Activated CD8-positive, alpha-beta memory T cell treated with anti-CD3 and anti-CD28 coated beads for 1 hour (primary cell): ENCODE measurements at places on chromosomes 13 and 19.
A peak's percentile ranks its signal among the peaks of the same experiment; 100 is the strongest.

- DNase-seq, result no peak
Measured at GRCh38 chr19:47378246-47378645, 29.1 kb downstream of the DHX34 start.

- no peak for DNase-seq
Measured at GRCh38 chr19:1715540-1715939, 37.8 kb upstream of the ONECUT3 start.

GRCh38 chr13:21218351-21219035 is 42.0 kb downstream of the MRPL57 start:
- DNase-seq, result no peak

DNA sequence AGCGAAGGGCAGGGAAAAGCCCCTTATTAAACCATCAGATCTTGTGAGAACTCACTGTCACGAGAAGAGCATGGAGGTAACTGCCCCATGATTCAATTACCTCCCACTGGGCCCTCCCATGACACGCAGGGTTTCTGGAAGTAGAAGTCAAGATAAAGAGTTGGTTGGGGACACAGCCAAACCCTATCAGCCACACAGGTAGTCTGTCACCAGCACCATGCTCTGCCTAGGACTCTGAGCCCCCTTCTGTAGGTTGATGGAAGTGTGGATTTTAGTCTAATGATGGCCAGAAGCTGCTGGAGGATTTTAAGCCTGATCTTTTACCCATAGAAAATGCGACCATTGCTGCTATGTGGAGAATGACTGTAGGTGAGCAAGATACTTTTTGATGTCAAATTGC is 60.8 kb downstream of the ARHGEF7 start:
- DNase-seq, result no peak

- no peak for DNase-seq
Measured at GRCh38 chr13:30844548-30845296, 61.3 kb upstream of the MEDAG start.

DNA sequence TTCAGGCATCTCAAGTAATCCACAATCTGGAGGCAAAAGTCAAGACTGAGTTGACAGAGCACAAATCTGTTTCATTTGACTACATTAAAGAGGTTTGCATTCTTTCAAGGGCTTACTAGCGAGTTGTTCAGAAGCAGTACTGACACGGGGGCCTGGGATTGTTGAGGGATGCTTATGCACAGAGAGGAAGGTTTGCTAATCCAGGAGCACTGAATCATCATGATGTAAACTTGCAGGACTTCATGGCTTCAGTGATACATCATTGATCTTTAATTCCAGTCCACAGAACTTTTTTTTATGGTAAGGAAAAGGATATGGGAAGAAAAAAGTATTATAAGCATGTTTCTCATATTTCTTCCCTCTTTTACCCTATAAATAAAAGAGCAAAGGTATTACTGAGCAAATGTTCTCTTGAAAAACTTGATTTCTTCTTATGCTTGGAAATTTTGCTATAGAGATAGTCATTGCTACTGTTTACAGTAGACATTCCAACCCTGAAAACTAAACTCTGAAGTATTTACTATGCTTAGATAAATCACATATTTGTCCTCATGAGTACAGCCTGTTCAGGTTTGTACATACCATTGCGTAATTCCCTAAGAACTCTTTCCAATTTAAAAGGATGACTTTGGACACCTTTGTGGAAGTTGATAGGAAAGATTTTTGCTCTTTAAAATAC is 65.8 kb upstream of the KPNA3 start:
- no peak for DNase-seq

DNA sequence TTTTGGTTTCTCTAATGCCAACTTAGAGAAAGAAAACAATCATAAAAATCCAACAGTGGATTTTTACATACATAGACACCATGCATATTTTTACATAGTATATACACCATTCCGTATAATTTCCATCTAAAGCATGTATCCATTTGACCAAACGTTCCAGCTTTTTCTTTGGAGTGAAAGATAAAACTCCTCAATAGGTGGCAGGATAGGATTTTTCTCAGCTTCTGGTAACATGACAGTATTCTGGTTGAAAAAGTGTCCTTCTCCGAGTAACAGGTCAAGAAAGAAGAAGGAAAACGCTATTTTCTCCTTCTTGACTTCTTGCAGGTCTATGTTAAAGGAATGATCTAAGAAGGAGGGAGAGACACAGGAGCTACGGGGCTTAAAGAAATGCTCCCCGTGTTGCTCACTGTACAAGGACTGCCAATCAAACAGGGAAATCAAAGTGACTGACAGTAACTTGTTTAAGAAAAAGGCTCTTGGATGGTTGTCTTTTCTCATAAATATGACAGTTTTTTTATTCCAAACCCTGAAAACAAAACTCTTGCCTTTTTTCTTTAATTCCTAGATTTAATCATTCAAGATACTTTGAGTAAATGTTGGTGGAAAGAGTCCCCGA is 11.5 kb downstream of the FLT1 start:
- DNase-seq, result no peak

- DNase-seq, result no peak
Measured at GRCh38 chr13:43223216-43223615, 199.8 kb downstream of the DNAJC15 start.

DNA sequence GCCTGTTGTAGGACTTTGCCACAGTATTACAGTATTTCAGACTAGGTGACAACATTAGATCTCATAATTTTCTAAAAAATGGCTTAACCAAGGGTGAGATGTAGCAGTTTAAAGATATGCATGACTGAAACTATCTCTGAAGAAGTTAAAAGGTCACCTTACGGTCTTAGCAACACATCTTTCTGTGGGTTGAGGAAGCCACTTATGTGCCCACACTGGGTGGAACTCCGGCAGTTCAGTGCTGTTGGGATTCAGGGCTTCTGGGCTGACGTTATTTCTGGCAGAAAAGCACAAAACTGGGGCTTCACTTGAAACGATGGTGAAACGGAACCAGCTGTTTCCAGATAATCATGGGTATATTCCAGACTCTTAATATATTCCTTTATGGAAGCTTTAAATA is 697.3 kb downstream of the PCDH9 start:
- DNase-seq, result no peak

DNA sequence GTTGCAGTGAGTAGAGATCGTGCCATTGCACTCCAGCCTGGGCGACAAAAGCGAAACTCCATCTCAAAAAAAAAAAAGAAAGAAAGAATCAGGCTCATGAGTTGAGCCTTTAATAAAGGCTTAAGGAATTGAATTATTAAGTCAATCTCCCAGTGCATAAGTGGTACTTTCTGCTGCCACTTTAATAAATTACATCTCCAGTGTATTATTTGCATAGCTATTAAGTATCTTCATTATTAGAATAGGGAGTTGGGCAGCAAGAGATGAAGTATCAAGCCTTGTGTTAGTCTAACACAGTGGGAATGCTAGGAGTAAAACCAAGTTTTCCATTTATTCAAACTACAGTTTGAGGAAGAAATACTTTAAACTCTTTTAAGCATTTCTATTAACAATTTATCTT is 15.6 kb upstream of the FAM124A start:
- no peak for DNase-seq

DNA sequence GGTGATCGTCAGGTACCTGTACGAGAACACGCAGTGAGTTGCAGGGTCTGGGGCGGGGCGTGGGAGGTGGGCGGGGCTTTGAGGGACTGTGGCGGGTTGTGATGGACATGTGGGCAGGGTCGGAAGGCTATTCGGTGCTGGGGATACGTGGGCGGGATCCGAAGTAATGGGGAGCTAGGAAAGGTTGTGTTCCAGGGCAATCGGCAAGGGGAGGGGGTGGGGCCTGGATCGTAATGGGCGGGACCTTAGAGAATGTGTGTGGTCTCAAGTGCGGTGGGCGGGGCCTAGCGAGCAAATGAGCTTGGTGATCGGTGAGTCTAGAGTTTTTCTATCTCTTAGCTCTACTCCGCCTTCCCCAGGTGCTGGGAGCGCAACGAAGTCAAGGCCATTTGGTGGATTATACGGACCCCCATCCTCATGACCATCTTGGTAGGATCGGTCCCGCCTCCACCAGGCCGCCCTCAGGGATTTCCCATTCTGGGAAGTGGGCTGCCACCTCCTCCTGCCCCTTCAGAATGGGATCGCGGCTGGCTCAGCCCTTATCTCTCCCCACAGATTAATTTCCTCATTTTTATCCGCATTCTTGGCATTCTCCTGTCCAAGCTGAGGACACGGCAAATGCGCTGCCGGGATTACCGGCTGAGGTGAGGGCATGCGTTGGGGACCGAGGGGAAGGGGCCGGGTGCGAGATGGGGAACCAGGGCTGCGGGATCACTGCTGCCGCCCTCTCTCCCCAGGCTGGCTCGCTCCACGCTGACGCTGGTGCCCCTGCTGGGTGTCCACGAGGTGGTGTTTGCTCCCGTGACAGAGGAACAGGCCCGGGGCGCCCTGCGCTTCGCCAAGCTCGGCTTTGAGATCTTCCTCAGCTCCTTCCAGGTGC is 9.6 kb downstream of the GIPR start:
- peak; percentile 66 for DNase-seq

DNA sequence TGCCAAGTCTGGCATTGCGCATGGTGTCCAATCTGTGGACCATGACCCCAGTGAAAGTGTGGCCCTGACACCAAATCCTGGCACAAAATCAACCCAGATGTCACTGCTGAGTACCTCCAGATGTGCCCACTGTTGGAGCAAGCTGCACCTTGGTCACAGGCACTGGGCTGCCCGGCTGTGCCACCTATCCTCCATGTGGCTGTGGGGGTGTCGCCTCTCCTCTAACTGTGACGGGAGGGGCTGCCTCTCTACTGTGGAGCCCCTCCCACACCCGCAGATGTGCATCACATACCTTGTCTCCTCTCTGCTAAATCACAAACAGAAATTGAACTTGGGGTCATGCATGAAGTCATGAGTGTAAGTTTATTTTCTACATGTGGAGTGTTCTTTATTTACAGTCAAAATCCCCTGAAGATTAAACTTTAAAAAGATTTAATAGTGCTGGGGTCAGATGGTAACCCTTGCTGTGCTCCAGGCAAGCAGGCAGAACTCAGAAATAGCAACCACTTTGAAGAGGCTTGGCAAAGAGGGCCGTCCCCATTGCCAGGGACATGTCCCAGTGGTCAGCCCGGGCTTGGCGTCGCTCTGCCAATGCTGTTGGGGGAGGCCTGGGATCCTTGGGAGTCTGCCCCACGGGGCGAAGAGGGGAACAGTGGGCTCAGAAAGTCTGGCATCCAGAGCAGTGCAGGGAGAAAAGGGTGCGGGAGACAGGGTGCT is 46.4 kb upstream of the ZNF536 start:
- DNase-seq, result no peak

GRCh38 chr19:13302526-13303270 is 152.5 kb downstream of the IER2 start:
- no peak for DNase-seq

DNA sequence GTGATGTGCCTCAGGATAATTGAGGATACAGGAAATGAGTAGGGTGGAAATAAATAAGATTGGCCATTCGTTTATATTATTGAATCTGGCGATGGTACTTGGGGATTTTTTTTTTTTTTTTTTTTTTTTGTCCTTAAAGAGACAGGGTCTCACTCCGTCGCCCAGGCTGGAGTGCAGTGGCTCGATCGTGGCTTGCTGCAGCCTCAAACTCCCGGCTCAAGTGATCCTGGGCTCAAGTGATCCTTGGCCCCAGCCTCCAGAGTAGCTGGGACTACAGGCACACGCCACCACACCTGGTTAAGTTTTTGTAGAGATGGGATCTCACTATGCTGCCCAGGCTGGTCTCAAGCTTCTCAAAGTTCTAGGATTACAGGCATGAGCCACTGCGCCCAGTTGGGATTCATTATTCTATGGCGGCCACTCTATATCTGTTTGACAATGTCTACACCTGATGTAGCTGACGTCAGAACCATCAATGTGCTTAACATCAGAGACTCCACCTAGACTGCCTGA is 2.7 kb upstream of the MAMSTR start:
- DNase-seq, result no peak

GRCh38 chr13:112204346-112205327 is 137.7 kb downstream of the SOX1 start:
- DNase-seq, result no peak

GRCh38 chr19:35978832-35979365 is 16.1 kb upstream of the SDHAF1 start:
- DNase-seq, result no peak

DNA sequence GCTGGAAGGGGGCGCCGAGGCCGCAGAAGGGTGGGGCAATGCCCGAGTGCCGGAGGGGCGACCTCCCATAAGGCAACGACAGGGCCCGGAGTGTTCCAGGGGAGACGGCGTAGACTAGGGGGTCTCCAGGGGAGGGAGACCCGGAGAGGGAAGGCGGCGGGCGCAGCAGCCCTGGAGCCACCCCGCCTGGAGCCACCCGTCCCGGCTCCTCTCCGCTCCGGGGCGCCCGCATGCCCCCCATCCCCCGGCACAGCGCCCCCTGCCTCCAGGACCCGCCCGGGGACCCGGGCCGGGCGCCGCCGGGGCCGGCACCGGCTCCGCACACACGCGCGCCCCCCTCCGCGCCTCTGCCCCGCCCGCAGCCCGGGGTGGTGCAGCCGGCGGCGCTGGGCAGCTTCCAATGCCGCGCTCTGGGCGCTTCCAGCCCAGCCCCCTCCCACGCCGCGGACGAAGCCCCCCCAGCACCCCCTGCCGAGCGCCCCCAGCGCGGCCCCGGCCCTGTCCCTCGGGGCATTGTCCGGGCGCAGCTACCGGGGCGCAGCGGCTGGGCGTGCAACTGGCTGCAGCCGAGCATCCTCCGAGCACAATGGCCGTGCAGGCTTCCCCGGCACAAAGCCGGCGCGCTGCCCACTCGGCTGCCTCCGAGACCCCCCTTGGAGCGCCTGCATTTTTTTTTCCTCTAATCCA is 519 bp downstream of the PTPRS start:
- no peak for DNase-seq

DNA sequence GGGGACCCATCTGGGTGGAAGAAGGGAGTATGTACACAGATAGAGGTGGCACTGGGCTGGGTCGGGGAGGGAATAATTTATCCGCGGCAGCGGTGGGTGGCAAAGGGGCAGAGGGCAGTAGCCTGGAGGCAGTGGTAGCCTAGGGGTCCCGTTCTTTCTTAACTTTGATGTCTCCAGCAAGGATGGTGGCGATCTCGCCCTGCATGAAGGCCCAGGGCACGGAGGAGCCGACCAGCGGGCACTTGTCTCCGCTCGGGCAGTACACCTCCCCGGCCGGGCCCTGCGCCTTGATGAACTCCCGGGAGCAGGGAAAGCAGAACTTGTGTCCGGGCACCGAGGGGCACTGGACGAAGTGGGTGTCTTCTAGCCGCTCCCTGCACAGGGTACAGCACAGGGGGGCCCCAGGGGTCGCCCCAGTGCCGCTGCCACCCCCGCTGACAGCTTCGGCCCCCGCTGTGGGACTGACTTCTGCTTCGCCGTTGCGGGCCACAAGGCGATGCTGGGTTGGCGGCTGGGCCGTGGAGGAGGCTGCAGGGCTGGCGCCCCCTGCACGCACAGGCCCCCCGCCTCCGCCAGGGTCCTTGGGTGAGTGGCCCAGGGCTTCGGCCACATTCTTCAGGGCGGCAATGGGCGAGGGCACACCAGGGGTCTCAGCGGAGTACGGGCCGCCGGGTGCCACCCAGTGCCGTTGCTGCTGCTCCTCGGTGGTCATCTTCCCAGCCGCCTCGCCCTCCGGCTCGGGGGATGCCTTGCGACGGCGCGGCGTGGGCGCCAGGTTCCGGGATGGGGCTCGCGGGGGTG is 1.9 kb downstream of the IRF2BP1 start:
- DNase-seq, result no peak

- DNase-seq, result no peak
Measured at GRCh38 chr19:16892436-16892835, 3.6 kb downstream of the F2RL3 start.
